ENCODE measurements at places on chromosomes 1 and 21. TPM values are rescaled to one million over a fixed set of nuclear protein-coding genes. Genes with fewer than 3 reads are reported as not detected.

RGS8 gene
- under 0.01 TPM for total RNA-seq

THEM5 gene
- total RNA-seq: not detected

AGBL4 gene
- total RNA-seq: not detected

TMEM200B gene
- total RNA-seq: 16.5 TPM

EPHX1 gene
- total RNA-seq: 47.0 TPM

NT5C1A gene
- total RNA-seq: not detected

TMPRSS15 gene
- total RNA-seq: not detected

PAQR6 gene
- 0.60 TPM for total RNA-seq

NUDT4B gene
- total RNA-seq: 5.5 TPM

ZNF644 gene
- total RNA-seq: 41.5 TPM

CR1 gene
- total RNA-seq: not detected

Data from bronchial smooth muscle cell (primary cell).